Kidney (tissue), 22 donors: ENCODE measurements at places on chromosomes 6 and 20. TPM values are rescaled to one million over a fixed set of nuclear protein-coding genes. Genes with fewer than 3 reads are reported as not detected.

The GGTLC1 gene
- not detected for total RNA-seq

- DNase-seq, result no peak
Observed at GRCh38 chr6:122151066-122151465, 248.4 kb upstream of the HSF2 start.

DNA sequence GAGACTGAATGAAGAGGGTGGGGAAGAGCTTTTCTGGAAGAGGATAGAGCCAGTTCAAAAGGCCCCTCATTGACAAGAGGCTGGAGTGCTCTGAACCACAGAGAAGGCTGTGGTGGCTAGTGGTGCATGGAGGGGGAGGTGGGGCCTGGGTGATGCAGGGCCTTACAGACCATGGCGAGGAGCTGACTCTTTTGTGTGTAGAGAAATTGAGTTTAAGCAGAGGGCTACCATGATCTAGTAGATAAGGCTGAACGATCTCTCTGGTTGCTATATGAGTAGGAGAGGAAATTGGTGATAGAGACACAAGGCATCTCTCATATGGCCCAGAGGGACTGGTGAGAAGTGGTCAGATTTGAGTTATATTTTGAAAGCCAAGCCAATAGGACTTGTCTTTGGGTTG, 137.6 kb downstream of the UST start:
- peak; percentile 25 for DNase-seq

DNA sequence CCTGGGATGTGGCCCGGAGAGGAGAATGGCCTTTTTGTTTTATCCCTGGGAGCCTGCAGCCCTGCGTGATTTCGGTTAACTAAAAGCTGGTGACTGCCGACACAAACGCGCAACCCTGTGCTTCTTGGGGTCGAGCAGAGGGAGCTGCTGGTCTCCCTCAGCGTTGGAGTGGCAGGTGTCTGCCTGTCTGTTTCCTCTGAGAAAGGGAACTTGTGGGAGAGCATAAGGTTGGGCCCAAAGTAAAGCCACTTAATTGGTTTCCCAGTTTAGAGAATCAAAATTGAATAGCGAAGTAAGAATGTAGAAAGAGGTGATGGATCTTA, 500 bp downstream of the LTV1 start:
- DNase-seq, result no peak

DNA sequence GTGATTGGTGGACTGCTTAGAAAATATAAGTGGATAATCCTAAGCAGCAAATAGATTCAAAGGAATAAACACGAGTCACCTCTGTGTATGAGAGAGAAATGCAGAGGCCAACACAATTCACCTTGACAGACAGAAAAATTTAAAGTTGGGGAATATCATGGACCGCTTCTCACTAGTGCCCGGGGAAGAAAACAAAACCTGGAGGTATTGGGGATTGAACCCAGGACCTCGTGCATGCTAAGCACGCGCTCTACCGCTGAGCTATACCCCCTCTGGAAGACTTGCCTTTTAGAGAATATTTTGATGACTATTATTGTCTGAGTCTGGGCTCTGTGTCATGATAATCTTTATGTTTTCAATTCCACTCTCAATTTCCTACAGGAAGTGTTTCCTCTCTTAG, 111.9 kb downstream of the TRIM27 start:
- no peak for DNase-seq

DNA sequence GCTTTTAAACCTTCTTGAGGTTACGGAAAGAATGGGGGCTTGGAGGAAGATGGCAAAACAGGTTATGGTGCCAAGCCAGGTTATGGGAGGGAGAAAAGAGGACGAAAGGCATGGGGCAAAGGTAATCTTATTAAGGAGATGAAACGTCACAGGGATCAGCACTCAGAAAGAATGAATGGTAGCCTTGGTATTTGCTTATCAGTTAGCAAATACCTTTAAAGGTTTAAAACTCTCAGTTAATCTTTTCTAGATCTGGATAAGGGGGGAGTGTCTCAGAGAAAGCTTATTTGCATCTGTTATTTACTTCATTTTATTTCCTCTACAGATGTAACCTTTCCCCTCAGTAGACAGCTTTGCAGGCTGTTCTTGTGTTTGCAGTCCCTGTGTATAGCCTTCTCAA, 55.5 kb upstream of the EEF1E1 start:
- DNase-seq, result no peak

The TRERF1 gene
- 8.4 TPM for total RNA-seq

GRCh38 chr6:140388815-140389214, 1014.4 kb upstream of the CITED2 start:
- DNase-seq, result no peak

The PEX3 gene
- 28.6 TPM for total RNA-seq

DNA sequence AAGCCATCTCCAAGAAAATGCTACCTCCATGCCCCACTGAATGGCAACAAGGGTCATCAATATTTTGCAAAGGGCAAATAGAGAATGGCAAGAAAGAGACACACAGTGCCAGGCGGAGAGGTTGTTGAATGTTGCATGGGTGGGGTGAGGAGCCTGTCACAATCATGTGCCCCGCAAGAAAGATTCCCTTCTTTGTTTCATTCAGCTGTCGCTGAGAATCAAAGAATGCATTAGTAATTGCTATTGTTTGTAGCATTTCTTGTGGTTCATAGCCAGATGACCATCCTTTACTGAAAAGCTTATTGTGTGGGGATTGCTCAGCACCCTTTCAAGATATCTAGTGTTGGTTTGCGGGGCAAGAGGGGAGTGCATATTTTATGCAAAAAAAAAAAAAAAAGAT, 166.5 kb upstream of the QKI start:
- DNase-seq, result no peak

DNA sequence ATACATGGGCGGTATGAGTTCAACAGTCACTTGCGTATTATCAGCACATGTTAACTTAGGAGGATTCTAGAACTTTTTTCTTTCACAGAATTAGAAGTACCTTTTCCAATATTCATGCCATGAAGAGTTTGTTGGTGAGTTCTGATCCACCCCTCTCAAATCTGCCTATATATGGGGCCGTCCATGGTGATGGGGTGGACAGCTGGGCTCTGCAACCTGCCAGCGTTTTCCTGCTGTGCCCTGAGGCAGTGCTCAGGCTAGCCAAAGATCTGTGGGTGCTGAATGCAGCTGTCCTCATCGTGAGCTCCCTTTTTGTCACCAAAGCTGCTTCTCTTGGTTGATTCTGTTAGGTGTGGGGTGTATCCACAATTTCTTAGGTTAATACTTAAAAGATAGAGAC, 88.7 kb downstream of the THBS2 start:
- DNase-seq, result no peak
